ENCODE measurements at places on chromosomes 2 and 18.

DNA sequence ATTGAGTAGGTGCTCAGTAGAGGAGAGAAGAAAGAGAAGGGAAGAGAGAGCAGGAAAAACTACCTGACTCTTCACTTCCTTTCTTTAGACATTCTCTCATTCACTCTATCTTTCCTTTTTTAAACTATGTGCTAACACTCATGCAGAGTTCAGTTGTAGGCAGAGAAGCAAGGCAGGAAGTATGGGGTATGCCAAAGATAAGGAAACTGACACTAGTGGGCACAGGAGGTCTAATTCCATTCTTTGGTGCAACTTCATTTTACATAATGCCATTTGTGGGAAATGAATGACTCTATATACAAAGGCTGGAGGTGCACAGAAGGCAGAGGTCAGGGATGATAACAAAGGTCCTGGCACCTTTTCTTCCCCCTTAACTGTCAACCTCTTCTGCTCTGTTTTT, 35.1 kb upstream of the ACVR1 start:
- DNase-seq: no peak

DNA sequence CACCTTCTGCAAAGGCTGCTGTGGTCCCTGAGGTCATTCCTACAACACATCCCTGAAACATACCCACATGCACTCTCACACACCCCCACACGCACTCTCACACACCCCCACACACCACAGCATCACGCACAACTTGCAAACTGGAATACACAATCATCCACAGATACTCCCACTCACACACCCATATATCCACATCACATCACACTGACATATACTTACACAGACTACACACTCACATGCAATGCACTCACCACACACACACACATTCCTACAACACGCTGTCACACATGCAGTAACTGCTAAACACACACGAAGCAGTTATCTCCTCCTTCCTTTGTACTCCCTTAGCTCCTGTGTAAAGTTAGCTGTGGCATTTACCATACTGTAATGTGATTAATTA, 57.1 kb upstream of the PKDCC start:
- DNase-seq: no peak

DNA sequence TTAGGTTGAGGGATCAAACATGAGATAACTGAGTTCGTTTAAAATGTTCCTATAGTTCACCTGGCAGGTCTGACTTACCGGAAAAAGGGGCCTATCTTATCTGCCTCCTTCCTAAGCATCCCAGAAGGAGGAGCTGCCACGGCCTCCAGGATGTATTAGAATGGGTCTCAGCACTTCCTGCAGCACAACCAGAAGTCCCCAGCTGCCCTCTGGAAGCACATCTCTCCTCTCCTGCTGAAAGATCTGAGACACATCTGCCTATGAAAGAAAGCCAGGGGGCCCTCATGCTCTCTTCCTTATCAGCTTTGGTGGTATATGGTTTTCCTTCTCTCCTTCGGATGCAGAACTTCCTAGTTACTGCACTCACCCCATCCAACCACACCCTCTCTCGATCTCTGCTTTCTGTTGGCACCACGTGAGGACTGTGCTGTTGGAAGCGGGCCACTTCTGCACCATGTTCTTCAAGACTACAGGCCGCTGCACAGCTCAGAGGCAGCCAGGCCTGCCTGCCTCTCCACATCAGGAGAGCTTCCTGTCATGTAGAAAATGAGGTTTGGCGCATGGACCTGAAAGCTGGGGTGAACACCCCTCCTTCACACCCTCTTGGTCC, 6.5 kb downstream of the IGFBP5 start:
- DNase-seq: no peak

DNA sequence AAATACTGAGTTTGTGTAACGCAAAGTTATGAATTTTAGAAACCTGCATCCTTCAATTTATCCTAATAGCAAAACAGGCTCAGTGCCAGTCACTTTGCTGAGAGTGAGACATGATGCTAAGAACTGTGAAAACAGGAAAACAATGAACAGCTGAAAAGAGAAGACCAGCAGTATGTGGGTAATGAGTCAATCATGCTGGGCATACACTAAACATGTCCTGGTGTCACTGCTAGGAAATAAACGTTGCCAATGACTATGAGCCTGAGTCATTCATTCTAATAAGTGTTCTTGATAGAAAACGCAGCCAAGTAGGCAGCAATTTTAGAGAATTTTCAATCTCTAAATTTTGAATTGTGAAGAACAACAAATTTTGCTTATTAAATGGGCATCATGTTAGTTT, 237.3 kb downstream of the GALR1 start:
- no peak for DNase-seq

- DNase-seq: no peak
Observed at GRCh38 chr2:75055820-75056675, 97.6 kb downstream of the POLE4 start.

DNA sequence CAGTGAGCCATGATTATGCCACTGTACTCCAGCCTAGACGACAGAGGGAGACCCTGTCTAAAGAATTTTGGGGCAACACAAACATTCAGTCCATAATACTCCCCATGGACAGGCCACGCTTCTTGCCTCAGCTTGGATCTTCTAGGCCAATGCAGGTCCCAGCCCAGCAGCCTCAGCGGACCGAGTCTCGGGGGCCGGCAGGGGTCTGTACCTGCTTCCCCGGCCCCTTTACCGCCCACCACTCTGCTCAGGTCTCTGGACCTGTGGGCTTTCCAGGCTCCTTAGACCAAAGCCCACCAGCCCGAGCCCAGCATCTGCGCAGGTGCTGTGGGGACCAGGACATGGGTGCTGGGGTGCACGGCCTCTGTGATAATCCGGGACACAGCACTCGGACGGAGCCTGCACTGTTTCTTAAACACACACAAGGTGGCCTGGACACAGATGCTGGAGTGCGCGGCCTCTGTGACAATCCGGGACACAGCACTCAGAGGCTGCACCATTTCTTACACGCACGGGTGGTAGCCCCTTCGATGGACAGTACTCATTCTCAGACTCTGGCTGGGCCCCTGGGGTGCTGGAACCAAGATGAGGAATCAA, 62.1 kb upstream of the GPC1 start:
- DNase-seq: no peak

DNA sequence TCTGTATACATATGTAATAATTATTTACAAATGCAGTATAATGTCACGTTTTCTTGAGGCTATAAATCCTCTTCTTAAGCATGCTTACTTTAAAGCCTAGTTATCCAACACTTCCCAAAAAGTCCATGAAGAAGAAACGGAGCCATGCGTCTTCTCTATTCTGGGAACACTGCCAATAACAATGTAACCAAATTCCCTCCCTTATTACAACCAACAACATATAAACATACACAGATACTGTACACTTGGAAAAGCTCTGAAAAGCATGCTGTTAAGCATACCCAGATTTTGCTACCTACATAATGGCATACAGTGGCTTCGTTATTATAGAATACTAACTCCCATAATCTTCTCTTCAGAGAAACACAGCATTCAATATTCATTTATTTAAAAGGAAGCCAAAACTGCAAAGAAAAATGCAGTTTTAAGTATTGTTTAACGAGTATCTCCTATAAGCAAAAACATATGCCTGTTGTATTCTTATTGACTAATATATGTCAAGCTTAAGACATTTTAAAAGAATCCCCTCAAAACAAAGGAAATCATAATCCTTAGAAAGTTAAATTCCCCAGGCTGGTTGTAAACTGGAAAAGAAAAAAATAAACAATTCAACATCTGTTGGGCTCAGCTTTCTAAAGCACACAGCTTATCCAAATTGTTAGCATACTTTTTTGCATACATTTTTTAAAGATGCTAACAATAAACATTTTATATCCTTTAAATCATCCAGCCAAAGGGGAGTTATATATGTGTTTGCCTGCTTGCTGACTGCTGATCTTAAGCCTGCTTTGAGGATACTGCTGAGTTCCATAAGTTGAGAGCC, 83.4 kb downstream of the SLC25A12 start:
- no peak for DNase-seq

DNA sequence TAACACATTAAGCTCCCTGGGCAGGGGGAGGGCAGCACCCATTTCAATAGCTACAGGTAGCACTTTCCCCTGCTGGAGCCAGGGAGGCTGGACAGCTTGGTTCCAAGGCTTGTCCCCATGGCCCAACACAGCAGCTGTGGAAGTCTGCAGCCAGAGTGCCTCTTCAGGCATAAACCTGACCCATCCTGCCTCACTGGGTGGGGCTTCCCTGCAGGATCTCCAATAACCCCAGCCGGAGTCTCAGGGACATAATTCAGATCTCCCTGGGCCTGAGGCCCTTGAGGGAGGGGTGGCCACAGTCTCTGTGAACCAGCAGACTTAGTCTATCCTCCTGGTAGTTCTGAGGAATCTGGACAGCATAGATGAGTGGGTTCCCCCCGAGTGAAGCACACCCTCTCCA, 1001.9 kb upstream of the CHAC2 start:
- no peak for DNase-seq

DNA sequence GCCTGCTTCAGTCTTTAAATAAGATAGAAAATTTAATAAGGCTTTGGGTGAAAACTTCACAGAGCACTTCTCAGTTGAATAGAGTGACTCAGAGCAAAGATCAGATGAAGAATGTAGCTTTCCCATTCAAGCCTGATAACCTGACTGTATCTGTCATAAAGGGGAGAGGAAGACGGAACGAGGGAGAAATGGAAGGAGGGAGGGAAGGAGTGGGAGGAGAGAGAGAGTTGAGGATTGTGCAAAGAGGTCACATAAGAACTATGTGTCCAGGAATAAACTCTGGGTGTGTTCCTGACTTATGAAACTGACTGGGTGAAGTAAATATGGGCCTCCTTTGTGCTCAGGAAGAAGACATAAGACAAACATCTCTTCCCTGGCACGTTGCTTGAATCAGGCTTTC, 385.5 kb downstream of the LPIN1 start:
- DNase-seq: no peak

DNA sequence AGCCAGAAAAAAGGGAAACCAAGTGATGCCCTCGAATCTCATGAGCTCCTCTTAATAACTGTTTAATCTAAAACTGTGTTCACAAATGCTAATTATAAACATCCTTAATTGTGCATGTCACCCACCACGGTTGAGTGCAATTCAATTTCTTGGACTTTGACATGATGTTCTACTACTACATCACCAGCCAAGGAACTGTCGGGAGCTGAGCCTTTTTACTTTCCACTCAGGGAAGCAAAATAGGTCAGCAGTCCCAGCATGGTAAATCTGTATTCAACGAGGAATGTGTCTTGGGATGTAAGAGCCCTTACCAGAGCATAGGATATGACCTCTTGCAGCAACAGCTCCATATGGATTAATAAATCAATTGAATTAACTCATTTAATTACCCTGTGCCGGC, 20.8 kb upstream of the REG3G start:
- DNase-seq: no peak

Data from testis (tissue), 5 donors.